ENCODE measurements at places on chromosomes 7 and 10.
A peak's percentile ranks its signal among the peaks of the same experiment; 100 is the strongest.

- no peak for DNase-seq
These were observed 431.8 kb downstream of the RPS24 start for GRCh38 chr10:78465431-78465830.

DNA sequence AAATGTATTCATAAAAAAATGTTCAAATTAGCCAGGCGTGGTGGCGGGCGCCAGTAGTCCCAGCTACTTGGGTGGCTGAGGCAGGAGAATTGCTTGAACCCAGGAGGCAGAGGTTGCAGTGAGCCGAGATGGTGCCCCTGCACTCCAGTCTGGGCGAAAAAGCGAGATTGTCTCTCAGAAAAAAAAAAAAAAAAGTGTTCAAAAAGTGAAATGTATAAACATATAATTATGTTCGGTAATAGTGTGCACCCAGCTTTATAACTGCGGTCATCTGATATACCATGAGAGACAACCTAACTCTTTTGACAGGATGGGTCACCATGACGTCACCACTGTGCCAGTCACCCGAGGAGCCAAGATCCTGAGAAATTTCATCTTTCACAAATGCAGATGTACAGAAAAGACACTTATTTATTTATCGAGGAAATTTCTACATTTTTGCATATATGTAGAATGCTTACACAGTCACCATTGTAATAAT is 594 bp upstream of the RP9 start:
- DNase-seq = peak; percentile 51

- DNase-seq = no peak
These were observed 44.5 kb downstream of the TBATA start for GRCh38 chr10:70740406-70741288.

DNA sequence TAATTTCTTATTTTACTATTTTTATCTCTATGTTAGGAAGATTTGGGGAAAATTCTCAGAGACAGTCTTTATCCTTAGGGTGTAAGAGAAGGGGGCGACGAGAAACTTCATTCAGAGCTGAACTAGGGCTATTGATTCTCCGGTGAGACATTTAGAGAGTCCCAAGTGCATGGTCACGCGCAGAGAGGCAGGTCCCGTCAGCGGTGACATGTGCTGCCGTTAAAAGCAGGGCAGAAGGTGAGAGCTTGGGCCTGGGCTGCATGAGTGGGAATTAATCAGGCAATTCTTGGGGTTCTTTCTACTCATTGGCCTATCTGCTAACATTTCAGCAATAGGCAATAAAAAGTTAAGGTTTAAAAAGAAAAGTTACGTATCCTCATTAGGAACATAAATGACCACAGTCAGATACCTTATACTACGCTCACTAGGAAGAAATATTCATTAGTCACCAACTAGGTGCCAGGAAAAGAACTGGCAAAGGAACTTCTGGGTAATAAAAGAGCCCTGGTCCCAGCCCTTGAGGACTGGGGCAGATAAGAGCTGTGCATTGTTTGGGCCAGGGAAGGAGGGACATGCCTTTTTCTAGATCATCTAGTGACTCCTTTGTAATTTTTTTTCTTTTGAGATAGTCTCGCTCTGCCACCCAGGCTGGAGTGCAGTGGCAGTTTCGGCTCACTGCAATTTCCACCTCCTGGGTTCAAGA is 21.2 kb downstream of the PRKCQ start:
- DNase-seq = no peak

DNA sequence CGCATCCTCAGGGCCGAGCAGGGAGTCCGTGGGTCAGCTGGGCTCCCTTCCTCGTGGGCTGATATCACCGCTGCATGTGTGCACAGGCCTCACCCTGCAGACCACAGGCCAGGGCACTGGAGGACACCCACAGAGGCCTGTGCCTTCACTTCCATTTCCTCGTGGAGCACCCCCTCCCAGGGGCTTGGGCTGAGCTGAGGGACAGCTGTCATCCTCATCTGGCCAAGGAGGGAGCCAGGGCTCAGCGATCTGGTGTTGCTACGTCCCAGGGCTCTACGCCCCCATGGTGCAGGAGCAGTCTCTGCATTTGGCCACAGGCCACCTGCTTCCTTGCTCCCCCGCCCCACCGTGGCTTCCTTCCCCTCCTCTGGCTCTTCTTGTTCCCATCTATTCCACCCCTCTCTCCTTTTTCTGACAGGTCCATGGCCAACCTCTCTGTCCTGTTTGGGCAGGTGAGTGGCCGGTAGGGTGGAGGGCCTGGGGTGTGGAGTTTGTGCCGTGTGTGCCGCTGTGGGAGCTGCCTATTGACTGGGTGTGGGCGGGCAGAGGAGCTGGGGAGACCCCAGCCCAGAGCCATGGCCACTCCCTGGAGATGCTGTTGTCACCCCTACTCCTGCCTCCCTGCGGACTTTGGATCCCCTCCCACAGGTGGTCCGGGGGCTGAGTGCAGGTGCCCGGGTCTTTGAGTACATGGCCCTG is 8.3 kb upstream of the ASIC3 start:
- DNase-seq = no peak

GRCh38 chr7:32779167-32779566 is 112.4 kb downstream of the KBTBD2 start:
- no peak for DNase-seq

DNA sequence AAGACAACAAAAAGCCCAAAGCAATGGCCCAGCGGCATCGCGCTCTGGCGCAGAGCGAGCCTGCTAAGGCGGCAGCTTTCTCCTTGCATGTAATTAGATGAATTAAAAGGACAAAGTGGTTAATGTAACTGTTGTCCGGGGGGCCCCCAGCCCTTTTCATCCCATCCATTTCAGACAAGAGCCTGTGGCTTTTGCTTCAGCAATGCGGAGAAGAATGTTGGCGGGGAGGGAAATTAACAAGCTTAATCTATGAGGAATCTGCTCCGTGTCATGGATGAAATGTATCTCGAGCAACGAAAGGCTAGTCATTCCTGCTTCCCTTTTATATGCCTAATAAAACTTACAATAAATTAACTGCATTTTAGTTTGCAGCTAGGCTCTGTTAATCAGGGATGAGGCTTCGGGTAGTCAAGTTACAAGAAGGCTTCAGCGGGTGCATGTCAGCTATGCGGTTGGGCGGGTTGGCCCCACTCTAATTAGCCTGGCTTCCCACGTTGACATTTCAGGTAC is 203.3 kb downstream of the BUB3 start:
- no peak for DNase-seq

DNA sequence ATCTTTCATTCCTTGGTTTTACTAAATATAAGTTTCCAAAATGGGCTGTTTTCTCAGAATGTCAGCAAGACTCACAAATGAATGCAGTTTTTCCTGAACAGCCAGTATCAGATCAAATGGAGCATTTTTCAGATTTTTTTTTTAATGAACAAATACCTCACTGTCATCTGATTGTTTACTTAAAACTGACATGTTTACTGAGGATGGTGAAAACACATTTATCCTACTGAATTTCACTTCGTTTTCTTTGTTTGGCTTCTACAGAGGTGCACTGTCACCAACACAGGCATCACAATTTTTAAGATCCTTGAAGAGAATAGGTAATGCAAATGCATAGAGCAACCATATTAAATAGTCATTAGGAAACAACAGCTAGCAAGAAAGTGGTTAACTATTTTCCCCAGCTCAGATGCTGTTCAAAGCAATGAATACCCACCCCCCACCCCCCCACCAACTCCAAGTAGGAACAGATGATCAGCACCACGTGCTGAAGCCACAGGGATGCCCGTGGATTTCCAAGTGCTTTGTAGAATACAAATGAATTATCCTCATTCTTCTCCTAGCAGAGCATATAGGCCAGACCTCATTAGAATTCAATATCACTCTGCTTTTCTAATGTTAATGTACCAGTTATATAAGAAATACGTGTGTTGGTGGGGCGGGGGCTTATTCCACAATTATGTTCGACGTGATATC is 205.9 kb downstream of the SKAP2 start:
- DNase-seq = no peak

DNA sequence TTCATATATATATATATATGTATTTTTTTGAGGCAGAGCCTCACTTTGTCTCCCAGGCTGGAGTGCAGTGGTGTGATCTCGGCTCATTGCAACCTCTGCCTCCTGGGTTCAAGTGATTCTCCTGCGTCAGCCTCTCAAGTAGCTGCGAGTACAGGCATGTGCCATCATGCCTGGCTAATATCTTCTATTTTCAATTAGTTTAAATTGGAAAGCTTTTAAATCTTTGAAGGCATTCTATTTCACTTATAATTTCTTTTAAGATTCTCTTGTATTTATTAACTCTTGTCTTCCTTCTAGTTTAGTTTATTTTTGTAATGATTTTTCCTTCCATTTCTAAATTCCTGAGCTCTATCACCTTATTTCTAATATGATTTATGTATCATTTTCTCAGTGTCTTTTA is 71.2 kb downstream of the TPST1 start:
- peak; percentile 74 for DNase-seq

GRCh38 chr10:69494626-69495558 is 43.6 kb downstream of the TSPAN15 start:
- DNase-seq = no peak

- DNase-seq = peak; percentile 37
These were observed 285.4 kb upstream of the GLI3 start for GRCh38 chr7:42522227-42522991.

All from epithelial cell of esophagus (primary cell).